Stimulated activated CD4-positive, alpha-beta T cell treated with anti-CD3 and anti-CD28 coated beads, Interleukin-1b, Interleukin-23, amount 100 ng/mL, for 1 hour (primary cell): ENCODE measurements at places on chromosomes 1 and 21.

DNA sequence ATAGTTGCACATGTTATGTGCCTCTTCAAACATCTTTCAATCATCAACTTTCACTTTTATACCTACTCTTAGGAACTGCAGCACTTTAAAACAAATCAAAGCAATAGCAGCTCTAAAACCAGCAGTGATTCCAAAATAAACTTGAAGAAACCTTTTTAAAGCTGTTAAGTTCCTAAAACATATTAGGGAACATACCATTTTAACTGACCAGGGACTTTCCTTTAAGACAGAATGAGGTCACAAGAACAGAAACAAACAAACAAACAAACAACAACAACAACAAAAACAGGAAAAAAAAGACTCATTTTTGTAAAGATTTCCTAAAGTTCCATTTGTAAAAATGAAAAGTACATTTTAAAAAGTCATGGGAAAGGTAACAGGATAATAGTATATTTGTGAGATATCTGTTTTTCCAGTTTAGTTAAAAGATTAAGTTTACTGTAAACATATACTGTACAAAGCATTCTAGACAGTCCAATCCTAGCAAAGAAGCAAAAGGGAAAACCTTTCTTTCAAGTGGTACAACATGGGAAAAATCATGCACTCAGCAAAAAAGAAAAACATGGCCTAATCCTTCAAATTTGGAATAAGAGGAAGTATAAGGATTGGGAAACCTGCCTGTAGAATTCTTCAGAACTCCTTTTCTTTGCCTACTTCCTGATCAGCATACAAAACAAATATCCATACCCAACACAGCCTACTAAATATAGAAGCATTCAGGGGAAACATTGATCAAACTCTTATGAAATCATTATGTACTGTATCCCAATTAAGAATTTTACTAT is 45.5 kb downstream of the EPS15 start:
- DNase-seq, result no peak

- no peak for DNase-seq
Observed at GRCh38 chr1:226656601-226657277, 82.3 kb downstream of the ITPKB start.

- no peak for DNase-seq
Observed at GRCh38 chr1:91876040-91876470, 9.9 kb downstream of the TGFBR3 start.

GRCh38 chr1:31479811-31480210 is 66.8 kb downstream of the SERINC2 start:
- DNase-seq, result no peak

GRCh38 chr21:45011426-45011825 is 63.0 kb upstream of the ADARB1 start:
- no peak for DNase-seq

GRCh38 chr1:25914074-25914995 is 8.1 kb upstream of the STMN1 start:
- DNase-seq, result no peak

GRCh38 chr1:21397813-21398188 is 42.1 kb upstream of the NBPF3 start:
- no peak for DNase-seq

DNA sequence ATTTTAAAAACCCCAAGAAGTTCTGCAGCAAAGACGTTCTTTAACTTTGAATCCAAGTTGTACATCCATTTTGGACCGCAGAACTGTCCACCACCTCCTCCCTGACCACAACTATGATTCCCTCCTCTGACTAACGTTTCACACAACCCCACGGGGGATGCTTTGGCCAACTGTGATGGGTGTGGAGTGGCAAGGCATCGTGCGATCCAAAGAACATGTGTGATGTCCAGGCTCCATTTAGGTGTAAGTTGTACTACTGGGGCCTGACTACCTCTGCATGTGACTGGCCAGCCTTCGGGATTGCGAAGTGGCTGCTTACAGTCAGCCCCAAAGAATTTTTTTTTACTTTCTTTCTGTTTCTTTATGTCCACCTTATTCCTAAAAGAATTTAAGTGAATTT is 6.7 kb downstream of the KCNJ15 start:
- no peak for DNase-seq

GRCh38 chr1:47388030-47388890 is 27.8 kb upstream of the FOXE3 start:
- DNase-seq, result no peak

DNA sequence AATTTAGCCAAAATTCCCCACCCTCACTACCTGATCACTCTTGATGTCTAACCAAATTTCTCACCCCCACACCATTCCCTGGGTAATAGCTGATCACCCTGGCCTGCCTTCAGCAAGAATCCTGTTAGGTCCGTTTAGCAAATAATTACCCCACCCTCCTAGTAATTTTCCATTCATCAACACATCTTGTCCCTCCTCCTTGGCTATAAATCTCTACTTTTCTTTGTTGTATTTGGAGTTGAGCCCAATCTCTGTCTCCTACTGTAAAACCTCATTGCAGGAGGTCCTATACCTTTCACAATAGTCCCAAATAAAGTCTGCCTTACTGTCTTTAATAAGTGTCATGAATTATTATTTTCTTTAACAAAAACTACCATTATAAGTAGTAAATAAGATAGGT is 6.9 kb upstream of the PRKAA2 start:
- no peak for DNase-seq

- no peak for DNase-seq
Observed at GRCh38 chr1:172178886-172179285, 241.6 kb upstream of the C1orf105 start.

DNA sequence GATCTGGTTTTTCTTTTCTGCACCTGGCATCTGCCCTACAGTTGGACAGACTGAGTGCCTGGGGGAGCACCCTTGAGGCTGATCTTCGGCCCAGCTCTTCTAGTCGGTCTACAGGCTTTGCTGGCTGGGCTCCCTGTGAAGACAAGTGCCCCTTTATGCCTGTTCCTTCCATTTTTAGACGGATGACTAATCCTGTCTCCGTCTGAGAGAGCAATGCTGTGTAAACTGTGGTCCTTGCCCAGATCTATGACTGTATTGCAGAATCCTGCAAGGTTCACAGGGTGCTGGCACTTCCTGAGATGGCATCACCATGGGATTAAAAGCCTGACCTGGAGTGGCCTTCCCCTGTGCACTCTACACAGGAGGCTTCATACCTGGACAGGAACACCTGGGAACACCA is 47.6 kb upstream of the SAMD13 start:
- no peak for DNase-seq
